CD4-positive, alpha-beta T cell treated with Interleukin-1 beta for 1 hour (primary cell): ENCODE measurements at places on chromosomes 2 and 18.

DNA sequence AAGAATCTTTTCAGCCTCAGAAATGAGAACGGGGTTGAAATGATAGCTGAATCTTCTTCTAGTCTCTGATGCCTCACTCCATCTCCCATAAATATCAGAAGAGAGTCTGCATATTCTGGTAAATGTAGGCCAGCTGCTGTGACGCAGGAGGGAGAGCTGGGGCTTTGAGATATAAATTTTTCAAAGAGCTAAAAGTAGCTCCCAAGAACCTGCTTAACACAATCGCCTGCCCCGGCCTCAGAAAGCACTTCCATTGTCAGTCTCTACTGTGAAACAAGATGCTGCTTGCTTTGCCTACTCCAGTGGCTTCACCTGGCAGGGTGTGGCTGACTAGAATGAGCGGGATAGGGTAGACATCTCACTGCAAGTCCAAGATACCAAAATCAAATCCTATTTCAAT, 105.0 kb upstream of the CCDC150 start:
- DNase-seq = no peak

DNA sequence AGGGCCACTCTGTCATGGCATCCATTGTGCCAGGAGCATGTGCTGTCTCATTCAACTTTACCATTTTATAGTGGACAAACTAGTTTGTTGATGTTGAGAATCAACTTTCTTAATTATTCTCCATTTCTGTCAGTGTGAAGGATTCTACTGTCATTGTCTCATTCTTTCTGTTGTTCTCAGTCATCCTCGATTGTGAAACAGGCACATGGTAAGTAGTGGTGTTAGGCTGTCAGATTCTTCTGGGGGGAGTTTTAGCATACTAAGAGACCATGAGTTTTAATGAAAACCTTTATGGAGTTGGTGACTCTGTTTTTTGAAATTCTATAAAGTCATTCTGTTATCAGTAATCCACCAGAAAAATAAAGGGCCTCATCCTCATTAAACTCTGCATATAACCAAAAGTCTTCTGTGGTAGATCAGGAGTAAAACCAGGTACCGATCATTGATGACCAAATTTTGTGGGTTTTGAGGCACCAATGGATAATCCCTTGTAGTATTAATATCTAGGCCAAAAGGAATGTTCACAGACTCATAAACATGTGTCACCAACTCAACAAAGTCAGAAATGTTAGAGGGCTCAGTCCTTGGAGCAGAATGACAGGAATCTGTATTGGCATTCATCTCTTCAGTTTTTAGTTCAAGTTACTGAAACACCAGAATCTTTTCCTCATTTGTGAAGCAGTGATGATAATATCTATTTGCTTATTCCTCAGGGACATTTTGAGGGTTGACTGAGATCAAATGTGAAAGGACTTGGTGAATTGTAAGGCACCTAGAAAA, 73.2 kb downstream of the CERS6 start:
- DNase-seq = no peak

GRCh38 chr2:40741532-40741931, 289.6 kb upstream of the SLC8A1 start:
- no peak for DNase-seq

DNA sequence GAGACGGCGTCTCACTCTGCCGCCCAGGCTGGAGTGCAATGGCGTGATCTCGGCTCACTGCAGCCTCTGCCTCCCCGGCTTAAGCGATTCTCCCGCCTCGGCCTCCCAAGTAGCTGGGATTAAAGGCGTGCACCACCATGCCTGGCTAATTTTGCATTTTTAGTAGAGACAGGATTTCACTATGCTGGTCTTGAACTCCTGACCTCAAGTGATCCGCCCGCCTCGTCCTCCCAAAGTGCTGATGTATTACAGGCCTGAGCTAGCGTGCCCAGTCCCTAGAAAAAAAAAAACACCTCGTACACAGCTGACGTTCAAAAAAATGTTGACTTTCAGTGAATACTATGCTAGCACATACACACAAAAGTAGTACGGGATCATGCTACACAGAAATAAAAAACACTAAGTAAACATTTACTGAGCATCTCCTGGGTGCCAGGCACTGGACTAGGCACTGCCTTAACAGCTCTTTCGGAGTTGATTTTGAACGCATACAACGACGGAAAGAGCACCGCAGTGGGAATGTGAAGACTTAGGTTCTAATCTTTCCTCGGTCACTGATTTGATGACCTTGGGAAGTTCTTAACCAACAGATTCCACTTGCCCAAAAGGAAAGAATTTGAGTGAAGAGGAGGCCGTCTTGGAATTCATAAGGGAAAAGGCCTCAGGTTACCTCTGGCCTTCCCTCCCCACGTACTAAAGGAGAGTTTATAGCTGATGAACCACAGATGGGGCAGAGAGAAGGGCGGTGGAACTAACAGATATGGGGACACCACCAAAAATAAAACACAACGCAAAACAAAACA, 1.1 kb downstream of the DNAJC27 start:
- DNase-seq = no peak

DNA sequence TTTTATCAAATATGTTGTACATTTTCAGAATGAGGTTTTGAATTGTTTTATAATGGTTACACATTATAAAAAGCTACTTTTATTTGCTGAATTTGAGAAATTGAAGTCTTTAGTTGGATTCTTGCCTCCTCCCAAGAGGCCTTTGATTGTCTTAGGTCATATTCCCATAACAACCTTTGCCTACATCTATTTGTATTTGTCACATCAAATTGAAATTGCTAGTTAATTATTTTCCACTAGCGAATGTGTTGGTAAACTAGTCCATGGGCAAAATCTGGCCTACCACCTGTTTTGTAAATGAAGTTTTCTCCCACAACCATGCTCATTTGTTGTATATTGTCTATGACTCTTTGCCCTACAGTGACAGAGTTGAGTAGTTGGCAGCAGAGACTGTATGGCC, 60.4 kb downstream of the CCDC138 start:
- no peak for DNase-seq
